ENCODE measurements at places on chromosomes 4 and X. TPM values are rescaled to one million over a fixed set of nuclear protein-coding genes. Genes with fewer than 3 reads are reported as not detected.

- ATAC-seq = no peak
Observed at GRCh38 chr4:124334119-124334518, 378.4 kb downstream of the ANKRD50 start.

DNA sequence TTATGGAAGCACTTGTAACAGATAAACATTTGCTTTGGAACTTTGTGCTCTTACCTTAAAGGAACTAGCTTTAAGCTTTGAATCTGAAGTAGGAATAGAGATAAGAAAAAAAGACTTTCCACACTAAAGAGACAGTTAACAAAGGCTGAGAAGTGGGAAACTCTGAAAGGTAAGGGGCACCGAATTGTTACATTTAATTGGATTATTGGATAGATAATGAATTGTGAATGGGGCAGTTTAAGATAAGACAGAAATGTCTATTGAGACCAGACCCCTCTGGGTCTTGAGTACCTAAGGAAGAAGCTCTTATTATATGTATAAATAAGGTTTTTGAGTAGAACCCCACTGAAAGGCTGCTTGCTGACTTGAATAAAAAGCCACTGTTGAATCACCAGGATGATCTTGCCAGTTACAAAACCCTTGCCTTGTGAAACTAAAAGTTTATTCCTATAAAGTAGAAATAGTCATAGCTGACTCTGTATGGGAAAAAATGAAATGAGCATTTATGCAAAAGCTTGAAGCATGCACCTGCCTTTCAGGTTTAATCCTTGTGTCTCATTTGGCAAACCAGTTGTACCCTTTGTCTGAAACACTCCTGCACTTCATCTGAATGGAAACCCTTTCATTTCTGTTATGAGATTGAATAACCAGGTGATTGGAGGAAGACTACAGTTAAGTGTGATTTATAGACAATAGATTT, 423.2 kb downstream of the RPA4 start:
- ATAC-seq = peak; percentile 52

DNA sequence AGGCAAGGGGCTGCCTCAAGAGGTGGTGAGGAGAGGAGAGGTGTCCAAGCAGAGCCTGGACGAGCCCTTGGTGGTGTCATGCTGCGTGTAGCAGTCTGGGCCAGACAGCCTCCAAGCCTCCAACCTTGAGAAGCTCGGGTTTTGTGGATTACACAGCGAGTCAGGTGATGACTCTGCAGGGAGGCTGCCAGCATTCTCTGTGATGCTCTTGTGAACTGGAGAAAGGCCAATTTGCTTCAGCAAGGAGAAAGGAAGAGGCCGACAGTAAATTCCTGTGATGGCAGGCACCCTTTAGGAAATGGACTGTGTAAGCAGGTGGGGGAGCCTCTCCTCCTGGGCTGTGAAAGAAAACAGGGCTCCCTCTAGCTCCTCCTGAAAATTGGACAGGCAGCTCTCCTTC, 36.0 kb upstream of the CD99L2 start:
- ATAC-seq = no peak

CXXC4 gene
- not detected for total RNA-seq

OFD1 gene
- total RNA-seq = 61.7 TPM

STK32B gene
- total RNA-seq = not detected

- ATAC-seq = no peak
Observed at GRCh38 chr4:22802876-22803275, 110.1 kb downstream of the GBA3 start.

ELK1 gene
- 95.9 TPM for total RNA-seq

ATP8A1 gene
- total RNA-seq = 29.2 TPM

DNA sequence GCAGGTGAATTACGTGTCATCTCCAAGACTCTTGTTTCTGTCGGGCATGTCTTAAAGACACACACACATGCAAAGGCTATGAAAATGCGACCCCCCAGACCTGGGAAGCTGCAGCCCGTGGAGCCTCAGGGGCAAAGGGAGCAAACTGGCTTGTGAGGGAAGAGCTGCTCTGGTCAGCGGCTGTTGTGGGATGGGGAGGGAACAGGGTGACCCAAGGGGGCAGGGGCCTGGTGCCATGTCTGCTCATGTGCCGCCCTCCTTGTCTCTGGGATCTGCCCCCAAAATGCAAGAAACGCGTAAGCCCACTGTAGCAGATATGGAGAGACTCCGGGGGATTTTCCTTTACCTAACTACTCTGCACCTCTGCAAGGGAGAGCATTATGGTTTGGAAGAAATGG, 92.4 kb downstream of the PHKA2 start:
- no peak for ATAC-seq

- no peak for ATAC-seq
Observed at GRCh38 chr4:80265571-80266252, 752 bp upstream of the FGF5 start.

IL13RA2 gene
- not detected for total RNA-seq

DNA sequence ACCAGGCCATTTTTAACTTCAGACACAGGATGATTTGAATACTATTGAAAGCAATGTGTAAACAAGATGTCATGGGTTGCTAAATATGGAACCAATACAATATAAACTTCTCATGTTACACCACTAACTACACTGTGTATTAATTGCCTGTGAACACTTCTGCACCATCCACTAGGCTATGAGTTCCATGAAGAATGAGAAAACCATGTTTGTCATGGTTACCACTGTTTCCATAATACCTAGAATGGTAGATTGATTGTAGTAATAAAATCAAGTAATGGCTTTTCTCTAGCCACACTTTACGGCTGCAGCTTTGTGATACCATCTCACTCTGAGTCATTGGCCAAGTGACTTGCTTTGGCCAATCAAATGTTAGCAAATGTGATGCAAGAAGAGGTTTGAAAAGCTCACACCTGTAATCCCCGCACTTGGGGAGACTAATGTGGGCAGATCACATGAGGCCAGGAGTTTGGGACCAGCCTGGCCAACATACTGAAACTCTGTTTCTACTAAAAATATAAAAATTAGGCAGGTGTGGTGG, 19.9 kb upstream of the CYBB start:
- ATAC-seq = no peak

- ATAC-seq = no peak
Observed at GRCh38 chr4:186264660-186265059, 1.3 kb upstream of the F11 start.

DNA sequence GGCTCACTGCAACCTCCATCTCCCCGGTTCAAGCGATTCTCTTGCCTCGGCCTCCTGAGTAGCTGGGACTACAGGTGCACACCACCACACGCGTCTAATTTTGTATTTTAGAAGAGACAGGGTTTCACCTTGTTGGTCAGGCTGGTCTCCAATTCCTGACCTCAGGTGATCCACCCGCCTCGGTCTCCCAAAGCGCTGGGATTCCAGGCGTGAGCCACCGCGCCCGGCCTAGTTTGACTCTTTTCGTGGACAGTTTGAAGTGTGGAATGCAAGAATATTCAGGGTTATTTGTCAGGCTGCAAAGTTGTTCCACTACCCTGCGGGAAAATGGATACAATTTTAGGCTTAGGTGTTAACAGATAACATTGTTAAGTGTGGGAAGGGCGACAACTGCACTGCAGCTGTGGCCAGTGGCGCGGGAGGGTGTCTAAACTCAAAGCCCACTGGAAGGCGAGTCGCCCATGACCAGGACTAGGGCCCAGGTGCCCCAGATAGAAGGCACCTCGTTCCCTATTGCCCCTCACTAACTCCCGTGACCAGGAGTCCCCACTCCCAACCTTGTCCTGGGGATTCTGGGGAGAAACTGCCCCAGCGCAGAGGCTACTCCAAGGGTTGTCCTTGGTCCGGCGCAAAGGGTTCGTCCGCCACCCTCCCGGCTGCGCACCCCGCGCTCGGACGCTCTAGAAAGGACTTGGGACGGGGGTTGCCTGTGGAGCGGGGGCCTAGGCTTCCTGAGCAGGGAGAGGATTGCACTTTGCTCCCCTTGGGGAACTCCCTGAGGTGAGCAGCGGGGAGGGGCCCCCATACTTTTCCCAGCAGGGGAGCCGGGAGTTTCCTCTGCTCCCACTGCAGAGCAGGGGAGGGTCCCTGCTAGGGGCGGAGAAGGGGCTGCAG, 1.1 kb upstream of the CD99 start:
- no peak for ATAC-seq

DNA sequence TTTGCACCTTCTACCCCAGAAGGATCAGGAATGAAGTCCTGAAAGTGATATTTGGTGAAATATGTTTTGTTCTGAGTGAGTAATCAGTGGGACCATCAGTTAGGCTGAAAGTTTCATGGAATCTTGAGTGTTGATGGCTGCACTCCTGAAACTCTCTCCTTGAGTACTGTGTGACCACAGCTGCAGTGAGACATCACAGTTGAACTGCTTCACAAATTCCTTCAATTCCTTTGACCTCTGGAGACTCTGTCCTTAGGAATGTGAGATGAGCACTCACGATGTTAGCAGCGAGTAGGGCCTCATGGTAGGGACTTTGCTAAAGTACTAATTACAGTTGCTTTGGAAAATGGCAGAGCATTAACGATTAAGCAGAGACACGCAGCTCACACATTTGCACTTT, 142.9 kb upstream of the SLC4A4 start:
- ATAC-seq = no peak

GRCh38 chr4:56408978-56409377, 21.7 kb upstream of the AASDH start:
- no peak for ATAC-seq

PFKFB1 gene
- 0.42 TPM for total RNA-seq

- no peak for ATAC-seq
Observed at GRCh38 chr4:137960371-137961050, 281.6 kb downstream of the SLC7A11 start.

MAP3K15 gene
- 7.1 TPM for total RNA-seq

LRIT3 gene
- total RNA-seq = 0.26 TPM

- ATAC-seq = no peak
Observed at GRCh38 chrX:15908603-15909290, 54.1 kb upstream of the AP1S2 start.

RBM46 gene
- not detected for total RNA-seq

FAM241A gene
- total RNA-seq = 3.0 TPM

TMSB15C gene
- total RNA-seq = 5.4 TPM

UGT2B15 gene
- not detected for total RNA-seq

DNA sequence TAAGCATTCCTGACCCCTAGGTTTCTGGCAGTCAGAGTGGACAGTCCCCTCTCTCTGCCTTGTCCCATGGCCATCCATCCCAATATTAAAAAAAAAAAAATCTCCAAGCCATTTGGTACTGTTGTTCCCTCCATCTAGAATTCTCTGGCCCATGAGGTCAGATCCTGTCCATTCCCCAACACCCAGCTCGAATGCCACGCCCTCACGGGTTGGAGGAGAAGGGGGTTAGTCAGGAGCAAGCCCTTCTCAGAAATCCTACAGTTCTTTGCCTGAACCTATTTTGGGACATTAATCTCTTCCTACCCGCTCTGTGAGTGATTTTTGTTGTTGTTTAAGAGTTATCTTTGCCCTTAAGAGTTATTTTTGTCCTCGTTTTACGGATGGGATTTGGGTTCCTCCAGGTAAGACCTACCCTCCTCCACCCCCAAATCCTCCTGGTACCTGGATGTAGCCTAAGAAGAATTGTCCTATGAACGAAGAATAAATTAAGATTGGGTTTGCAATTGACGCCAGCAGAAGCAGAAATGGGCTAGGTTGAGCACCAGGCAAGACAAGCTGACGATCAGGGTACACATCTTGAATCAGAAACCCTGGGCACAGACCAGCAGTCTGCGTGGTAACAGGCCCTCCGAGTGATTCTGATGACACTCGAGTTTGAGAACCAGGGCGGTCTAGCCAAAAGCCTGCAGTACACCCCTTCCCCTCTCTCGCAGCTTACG, 977 bp downstream of the RNF175 start:
- ATAC-seq = no peak

STARD8 gene
- total RNA-seq = 1.8 TPM

PABPC4L gene
- not detected for total RNA-seq

- ATAC-seq = peak; percentile 1
Observed at GRCh38 chrX:16870862-16871815, 977 bp upstream of the RBBP7 start.

DNA sequence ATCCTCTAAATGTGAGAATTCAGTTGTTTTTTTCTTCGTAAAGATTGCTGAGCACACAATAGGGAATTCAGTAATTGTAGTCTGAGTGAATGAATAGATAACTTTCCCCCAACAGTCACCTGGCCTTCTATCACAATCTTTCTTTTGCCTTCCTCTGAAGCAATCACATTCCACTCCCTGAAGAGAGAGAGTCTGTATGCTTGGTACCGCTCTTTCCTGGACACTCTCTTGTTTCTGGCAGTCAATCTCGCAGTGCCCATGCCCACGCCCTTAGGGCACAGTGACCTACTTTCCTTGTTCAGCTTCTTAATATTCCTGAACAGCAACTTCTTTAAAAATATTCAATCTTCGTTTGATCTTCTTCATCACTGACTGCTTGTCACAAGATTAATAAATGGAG, 255.9 kb downstream of the ADAMTS3 start:
- ATAC-seq = no peak

DNA sequence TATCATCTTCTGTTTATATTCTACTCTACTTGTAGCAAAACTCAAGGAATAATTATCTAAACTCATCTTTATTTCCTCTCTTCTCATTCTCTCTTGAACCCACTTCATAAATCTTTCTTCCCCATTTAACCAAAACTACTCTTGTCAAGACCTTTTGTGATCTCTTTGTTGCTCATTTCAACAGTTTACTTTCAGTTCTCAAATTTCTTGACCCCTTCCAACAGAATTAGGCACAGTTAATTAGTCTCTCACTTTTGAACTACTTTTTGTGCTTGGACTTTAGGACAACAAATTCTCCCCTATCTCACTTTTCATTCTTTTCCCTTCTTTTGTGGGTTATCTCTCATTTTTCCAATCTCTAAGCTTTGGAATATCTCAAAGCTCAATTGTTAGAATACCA, 27.4 kb upstream of the CAMK2D start:
- no peak for ATAC-seq

DNA sequence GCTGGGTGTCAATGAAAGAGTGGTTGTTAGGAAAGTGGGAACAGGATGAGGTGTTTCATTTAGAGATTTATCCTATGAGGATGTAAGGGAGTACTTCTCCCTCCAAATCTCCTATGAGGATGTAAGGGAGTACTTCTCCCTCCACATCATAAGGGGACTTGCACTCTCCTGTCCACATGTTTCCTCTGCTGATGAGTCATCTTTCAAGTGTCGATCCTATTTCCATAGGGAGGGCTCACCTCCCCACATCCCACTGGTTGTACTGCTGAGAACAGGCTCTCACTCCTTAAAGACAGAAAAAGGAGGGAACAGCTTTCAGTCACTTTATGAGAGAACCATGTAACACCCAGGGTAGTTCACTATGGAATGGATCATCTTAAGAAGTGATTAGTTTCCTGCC, 65.0 kb downstream of the INPP4B start:
- ATAC-seq = no peak

- no peak for ATAC-seq
Observed at GRCh38 chr4:99473131-99473530, 37.7 kb upstream of the C4orf17 start.

DNA sequence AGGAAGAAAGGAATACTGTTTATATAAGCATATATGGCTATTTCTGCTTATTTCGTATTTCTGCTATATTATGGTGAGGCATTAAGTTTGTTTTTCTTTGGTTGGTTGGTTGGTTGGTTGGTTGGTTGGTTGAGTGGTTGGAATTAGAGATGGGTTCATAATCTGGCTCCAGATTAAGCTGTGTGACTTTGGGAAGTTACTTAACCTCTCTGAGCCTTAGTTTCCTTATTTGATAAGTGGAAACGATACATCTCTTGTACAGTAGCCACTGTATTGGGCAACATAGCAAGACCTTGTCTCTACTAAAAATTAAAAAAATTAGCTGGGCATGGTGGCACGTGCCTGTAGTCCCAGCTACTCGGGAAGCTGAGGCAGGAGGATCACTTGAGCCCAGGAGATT, 46.1 kb upstream of the CEP135 start:
- no peak for ATAC-seq

Data from activated T-helper 17 cell treated with anti-CD3 and anti-CD28 coated beads, Interleukin-2, amount 50 U/mL, for 72 hours (primary cell).